ENCODE measurements at places on chromosomes 11 and 22.

DNA sequence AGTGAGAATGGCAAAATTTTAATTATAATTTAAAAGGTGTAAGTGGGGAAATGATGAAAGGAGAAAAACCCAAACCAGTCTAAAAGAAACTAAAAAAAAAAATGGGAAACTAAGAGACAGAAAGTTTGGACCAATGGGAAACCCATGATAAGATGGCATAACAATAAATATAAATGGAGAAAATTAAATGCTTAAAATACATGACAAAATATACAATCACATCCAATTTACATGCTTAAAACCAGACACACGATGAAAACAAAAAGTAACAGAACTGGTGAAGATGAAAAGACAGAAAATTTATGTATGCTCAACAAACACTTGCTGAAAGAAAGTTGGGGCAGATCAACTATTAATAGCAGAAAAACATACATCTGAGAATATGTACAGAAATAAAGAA lies 1471.1 kb downstream of the TBC1D22A start:
- no peak for DNase-seq

- no peak for DNase-seq
Observed at GRCh38 chr11:32225571-32226285, 134.9 kb downstream of the RCN1 start.

GRCh38 chr11:70139785-70140410 lies 61.8 kb downstream of the ANO1 start:
- no peak for DNase-seq

- no peak for DNase-seq
Observed at GRCh38 chr22:49807780-49808708, 19.6 kb downstream of the BRD1 start.

DNA sequence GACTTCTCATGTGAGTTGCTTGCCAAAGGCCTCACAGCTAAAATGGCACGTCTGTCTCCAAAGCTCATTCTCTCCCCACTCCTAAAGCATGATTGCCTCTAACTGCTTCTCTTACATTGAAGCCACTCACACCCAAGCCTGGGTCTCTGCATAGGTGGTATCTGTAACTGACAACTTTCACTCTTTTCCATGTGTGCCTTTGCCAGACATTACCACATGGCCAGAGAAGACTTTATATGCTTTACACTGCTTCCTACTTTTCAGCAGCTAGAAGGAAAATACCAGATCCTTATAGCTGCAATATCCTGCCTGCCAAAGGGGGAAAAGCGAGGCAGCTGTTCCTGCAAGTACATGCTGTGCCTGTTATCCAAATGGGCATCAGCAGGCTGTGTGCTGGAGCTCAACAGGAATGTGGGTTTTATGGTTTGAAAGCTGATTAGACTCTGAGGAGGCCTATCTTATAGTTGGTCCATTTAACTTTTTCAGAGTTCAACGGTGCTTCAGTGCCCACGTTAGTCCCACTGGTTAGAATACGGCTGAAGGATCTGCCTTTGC lies 547.1 kb downstream of the RAB38 start:
- DNase-seq, result no peak

DNA sequence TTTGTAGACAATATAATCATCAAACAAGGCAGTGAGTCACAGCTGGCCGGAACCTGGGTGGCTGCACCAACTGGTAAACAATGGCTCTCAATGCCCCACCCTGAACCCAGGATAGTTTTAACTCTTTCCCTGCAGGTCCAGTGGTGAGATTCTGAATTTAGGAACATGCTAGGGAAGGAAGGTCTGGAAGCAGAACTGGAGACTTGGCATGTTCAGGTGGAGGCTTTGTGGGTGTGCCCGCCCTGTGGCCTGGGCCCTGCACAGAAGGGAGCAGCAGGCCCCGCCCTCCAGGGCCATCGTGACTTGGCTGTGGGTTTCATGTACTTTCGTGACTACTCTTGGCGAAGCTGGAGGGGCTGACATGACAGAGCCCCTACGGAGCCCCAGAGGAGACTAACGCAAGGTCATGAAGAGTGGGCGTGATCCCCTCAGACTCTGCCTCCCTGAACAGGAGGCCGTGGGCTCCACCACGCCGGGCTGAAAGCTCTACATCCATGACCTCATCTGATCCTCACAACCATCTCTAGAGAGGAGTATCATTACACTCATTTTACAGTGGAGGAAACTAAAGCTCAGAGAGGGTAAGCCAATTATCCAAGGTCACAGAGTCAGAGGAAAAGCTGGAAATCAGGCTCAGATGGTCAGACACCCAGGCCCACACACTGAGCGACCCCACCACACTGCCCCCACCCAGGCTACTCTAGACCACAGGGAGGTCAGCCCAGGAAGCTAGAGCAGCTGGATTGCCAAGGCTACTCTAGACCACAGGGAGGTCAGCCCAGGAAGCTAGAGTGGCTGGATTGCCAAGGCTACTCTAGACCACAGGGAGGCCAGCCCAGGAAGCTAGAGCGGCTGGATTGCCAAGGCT lies 27.3 kb downstream of the MAFF start:
- no peak for DNase-seq

DNA sequence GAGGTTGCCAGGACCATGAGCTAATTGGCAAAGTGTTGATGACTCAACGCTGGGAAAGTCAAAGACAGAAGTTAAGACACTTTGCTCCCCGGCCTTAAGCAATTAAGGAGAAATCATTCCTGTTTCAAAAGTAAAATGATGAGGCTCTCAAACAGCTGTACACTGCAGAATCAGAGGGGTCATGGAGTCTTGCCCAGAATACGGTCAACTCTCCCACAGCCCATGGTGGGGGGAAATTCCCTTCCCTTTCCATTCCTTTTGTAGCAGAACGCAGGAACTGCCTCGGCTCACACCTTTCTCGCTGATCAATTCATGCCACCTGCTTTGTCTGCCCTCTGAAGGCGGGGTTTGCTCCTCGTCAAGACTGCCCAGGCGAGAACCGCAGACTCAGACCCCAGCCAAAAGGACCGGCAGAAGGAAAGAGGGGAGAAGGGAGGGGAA lies 52.8 kb downstream of the MN1 start:
- no peak for DNase-seq

GRCh38 chr11:46238078-46238966 lies 39.1 kb upstream of the CREB3L1 start:
- DNase-seq, result peak; percentile 57

DNA sequence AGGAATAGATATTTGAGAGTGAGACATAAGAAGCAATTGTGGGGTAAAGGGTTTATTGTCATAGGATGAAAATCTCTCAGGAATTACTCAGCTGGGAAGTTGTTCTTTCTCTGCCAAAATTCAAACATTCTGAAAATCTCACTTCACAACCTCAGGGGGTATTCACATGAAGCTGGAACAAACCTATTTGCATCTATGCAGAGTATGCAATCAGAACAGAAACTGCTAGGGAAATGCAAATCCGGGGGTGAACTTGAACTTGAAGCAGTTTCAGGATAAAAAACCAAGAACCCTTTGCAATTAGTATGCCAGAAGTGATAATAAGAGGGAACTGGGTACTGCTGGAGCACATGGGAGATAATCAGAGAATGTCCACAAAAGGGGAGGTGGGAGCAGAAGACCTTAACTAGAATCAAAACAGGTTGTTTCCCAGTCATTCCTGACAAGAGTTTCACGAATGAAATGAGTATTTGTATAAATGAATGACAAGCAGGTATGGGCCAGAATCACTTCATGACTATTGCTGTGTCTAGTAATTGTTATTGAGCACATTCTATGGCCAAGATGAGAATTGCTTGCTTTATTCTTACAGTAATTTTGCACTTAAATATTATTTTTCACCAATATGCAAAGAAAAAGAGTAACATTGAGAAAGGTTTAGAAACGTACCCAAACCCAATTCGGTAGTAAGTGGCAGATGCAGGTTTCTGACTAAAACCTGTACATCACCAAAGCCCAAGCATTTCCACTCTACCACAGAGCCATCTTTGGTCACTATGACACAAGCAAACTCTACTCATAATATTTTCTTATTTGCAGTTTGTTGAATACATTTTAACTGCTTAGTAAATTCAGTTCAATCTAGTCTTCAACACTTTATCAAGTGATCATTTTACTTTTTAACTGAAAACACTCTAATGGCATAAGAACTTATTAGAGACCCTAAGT lies 61.8 kb upstream of the UBASH3B start:
- no peak for DNase-seq

GRCh38 chr22:37353839-37354238 lies 71.5 kb downstream of the CYTH4 start:
- no peak for DNase-seq

DNA sequence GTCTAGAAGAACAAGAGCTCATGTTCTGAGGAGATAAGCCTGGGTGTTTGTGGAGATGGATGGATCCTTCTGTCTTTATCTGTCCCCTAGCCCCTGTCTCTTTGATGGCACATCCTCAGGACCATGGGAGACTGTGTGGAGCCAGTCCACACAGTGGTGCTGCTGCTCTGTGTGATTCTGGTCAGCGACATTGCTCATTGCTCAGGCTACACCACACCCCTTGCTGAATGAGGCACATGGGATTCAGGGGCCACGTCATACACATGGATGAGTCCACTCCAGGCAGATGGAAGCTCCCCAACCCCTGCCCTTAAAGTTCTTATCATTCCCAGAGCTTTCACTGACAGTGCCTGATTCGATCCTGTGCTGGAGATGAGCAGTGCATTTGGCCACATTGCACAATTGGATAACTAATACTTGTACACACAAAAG lies 222.2 kb downstream of the NAV2 start:
- DNase-seq, result no peak

- no peak for DNase-seq
Observed at GRCh38 chr11:77409046-77409445, 64.8 kb downstream of the PAK1 start.

DNA sequence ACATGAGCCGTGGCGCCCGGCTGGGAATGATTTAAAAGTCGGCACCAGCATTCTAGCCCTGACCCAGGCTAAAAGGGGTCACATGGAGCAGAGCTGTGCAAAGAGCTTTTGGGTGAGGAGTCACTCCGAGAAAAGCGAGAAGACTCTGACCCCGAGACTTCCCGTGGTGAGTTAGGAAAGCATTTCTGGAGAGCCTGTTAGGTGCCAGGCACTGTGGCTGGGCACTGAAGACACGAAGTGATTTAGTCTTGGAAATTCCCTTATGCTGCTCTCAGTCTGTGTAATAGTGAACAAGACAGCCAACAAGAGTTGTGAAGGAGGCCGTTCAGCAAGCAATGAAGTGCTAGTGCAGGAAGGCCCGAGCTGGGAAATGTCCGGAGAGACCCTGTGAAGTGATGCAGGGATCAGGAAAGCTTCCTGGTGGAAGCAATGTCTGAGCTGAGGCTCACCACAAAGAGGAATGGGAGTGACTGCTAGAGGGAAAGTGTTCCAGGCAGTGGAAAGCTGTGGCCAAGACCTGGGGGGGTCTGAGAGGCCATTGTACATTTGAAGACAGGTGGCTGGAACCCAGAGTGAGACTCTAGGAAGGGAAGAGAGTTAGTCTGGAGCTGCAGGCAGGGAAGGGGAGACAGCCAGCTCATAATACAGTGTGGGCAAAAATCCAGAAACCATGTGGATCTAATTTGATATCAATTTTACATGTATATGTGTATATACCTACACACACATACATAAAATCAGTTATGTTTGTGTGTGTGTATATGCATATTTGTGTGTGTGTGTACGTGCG lies 31.6 kb downstream of the MARK2 start:
- no peak for DNase-seq

- no peak for DNase-seq
Observed at GRCh38 chr11:76599041-76600013, 71.2 kb downstream of the LRRC32 start.

DNA sequence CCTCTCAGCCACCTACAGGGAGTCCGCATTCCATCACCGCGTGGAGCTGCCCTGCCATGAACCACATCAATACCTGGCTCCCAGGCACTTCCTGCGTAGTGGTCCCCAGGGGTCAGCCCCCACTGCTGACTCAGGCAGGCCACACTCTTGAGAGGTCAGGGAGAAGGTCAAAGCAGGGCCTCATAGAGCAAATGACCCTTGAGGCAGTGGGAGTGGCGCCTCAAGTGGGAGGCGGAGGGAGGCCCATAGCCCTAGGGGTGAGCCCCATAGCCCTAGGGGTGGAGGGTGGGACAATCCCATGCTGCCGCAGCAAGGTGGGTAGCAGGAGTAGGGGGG lies 5.0 kb downstream of the PRDX5 start:
- no peak for DNase-seq

- no peak for DNase-seq
Observed at GRCh38 chr11:131824771-131825170, 454.4 kb downstream of the NTM start.

DNA sequence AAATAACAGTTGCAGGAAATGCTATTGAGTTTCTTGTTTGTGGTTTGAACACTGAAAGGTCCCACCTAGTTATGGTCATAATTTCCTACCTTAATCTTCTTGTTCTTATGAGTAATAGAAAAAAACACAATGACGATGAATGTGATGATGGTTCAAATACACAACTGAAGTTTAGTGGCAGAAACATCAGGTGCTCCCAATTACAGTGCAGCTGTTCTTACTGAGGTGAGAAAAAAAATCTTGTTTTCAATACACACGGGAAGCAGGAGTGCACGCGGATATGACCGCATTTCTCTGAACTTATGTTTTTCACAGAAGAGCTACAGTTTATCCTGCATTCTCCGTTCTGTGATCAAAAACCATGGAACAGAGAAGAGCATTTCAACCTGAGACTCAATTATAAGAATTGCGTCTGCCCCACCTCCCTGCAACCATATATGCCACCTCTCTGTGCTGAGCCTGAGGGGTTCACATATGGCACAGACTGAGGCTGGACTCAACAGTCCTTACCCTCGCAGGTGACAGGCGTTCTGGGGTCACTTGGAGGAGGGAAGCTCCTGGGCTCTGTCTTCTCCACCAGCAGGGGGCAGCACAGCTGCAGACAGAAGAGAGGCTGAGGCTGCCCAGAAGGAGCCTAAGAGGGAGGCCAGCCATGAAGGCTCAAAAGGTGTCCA lies 99.7 kb upstream of the IGLL5 start:
- DNase-seq, result peak; percentile 66

DNA sequence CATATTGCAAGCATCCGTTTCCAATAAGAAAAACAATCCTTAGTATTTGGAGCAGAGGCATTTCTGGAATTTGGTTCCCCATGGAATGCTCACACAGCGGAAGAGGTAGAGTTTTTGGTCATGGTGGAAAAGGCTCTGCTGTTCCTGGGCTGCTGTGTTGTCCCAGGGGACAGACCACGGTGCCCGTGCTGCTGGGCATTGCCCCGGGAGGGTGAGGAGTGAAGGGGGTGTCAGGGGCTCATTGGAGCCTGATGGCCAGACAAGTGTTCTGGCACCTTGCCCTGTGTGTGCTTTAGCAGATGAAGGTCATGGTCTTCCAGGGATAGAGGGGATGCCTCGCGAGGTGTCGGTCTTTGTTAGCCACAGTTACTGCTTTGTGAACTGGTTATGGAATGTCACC lies 61.2 kb downstream of the MPPED1 start:
- DNase-seq, result no peak

Measured in activated T-cell treated with anti-CD3 and anti-CD28 coated beads, Interleukin-2, amount 50 U/mL, for 4 hours (primary cell).